Aorta (tissue), 5 donors: ENCODE measurements at places on chromosomes 16 and 17. TPM values are rescaled to one million over a fixed set of nuclear protein-coding genes. Genes with fewer than 3 reads are reported as not detected.

- no peaks in the 10 kb centered on the region for H3K4me1 ChIP-seq
- H3K27me3 ChIP-seq = no peaks in the 10 kb centered on the region
- DNase-seq = no peak
- H3K36me3 ChIP-seq = no peaks in the 10 kb centered on the region
- H3K27ac ChIP-seq = no peak overlapping the region
- H3K4me3 ChIP-seq = no peak overlapping the region
These were observed 229.5 kb downstream of the PRKCA start for GRCh38 chr17:66531851-66532295.

DNA sequence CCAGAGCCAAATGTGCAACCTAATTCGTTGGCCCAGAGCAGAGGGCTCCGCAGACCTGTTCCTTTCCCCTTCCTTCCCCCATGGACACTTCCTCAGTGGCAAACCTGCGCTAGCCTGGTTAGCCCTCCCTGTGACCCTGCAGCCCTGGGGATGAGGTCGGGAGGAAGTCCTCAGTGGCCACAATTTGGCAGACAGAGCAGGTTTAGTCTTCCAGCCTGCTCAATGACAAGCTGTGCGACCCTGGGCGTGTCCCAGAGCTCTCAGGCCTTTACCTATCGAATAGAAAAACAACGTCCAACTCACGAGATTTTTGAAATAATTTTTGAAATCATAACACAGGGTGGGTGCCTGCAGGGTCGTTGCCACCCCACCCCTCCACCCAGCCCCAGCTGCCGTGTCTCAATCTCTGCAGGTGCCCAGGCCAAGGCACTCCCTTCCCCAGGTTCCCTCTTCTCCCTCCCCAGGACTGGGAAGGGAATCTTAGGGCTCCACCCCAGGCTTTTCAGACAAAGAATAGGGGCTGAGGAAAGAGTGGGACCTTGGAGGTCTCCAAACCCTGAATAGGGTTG is 1.4 kb downstream of the HBM start:
- H3K27ac ChIP-seq = no peak overlapping the region
- DNase-seq = no peak
- no peaks in the 10 kb centered on the region for H3K27me3 ChIP-seq
- no peaks in the 10 kb centered on the region for H3K4me1 ChIP-seq
- H3K4me3 ChIP-seq = no peak overlapping the region
- no peaks in the 10 kb centered on the region for H3K36me3 ChIP-seq

- no peaks in the 10 kb centered on the region for H3K27me3 ChIP-seq
- H3K36me3 ChIP-seq = no peaks in the 10 kb centered on the region
- H3K4me1 ChIP-seq = no peaks in the 10 kb centered on the region
- H3K4me3 ChIP-seq = no peak overlapping the region
- no peak overlapping the region for H3K27ac ChIP-seq
These were observed 6.4 kb downstream of the DOC2A start for GRCh38 chr16:30004424-30004776.

GRCh38 chr16:4249530-4250308 is 7.8 kb upstream of the SRL start:
- H3K27ac ChIP-seq = no peak overlapping the region
- no peaks in the 10 kb centered on the region for H3K27me3 ChIP-seq
- no peaks in the 10 kb centered on the region for H3K4me1 ChIP-seq

The TBC1D3I gene
- total RNA-seq = 1.1 TPM

DNA sequence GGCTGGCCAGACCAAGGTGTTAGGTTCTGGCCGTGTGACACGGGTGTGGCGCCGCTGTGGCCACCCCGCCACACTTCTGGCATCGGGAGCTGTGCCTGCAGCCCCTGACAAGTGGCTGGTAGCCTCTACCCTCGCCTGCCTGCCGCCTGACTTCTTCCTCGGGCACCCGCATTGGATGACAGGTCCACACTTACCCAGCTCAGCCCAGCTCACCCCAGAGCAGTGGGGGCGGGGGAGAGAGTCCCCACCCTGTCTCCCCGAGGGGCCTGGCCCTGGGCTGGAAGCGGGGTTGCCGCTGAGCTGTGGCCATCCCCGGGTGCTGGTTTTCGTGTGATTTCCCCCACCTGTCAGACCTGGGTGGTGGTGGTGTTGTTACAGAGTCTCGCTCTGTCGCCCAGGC is 53.9 kb upstream of the ACSF3 start:
- no peak overlapping the region for H3K4me3 ChIP-seq
- DNase-seq = peak; percentile 68
- H3K27ac ChIP-seq = no peak overlapping the region
- no peaks in the 10 kb centered on the region for H3K27me3 ChIP-seq
- no peaks in the 10 kb centered on the region for H3K36me3 ChIP-seq

The GSDMA gene
- total RNA-seq = 1.2 TPM

- H3K4me3 ChIP-seq = no peak overlapping the region
- H3K4me1 ChIP-seq = no peaks in the 10 kb centered on the region
- peaks cover 18% of the 10 kb centered on the region for H3K36me3 ChIP-seq
- no peak overlapping the region for H3K27ac ChIP-seq
These were observed 23.1 kb downstream of the ACLY start for GRCh38 chr17:41895617-41896016.

DNA sequence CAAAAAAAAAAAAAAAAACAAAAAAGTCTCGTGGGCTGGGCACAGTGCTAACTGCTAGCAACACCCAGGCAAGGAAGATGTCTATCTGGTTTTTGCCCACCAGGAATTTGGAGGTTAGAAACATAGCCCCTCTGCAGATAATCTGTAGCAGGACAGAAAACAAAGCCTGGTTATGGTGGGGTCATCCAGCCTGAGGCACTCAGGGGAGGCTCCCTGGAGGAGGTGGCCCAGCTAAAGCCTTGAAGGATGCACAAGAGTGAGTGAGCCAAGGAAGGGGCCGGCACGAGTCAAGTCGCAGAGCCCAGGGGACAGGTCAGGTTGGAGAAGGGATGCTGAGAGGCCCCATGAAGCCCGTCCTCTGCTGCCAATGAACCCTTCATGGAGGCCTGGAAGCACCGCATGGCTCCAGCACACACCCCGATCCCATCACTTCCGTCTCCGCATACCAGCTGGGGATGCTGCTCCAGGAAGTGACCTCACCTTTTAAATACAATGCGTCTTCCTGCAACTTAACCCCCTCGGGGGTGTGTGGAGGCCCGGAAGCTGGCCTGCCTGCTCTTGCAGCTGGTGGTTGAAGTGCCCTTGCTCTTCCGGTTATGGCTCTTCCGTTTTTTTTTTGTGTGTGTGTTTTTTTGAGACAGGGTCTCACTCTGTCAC is 86.5 kb downstream of the ENGASE start:
- H3K4me3 ChIP-seq = no peak overlapping the region
- H3K27me3 ChIP-seq = no peaks in the 10 kb centered on the region
- H3K36me3 ChIP-seq = no peaks in the 10 kb centered on the region
- no peak for DNase-seq
- no peaks in the 10 kb centered on the region for H3K4me1 ChIP-seq
- H3K27ac ChIP-seq = no peak overlapping the region

DNA sequence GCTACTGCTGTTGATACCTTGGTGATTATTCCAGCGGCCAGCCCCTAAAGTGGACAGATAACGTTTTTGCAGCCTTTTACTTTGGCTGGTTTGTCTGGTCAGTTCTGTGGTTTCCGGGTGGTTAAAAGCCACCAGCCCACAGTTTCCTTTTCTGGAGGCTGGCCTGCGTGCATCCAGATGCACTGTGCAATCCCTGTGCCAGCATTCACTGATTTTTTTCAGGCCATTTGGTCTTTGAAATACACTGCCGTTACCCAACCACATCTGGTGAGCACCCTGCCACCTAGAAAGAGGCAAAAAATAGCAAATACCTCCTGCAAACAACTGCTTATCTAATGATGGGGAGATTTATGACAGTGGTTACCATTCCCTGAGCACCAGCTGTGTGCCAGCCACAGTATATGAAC is 797 bp downstream of the NUDT7 start:
- H3K27ac ChIP-seq = no peak overlapping the region
- H3K4me3 ChIP-seq = peak overlapping the region; percentile 87
- H3K4me1 ChIP-seq = no peaks in the 10 kb centered on the region
- DNase-seq = no peak
- H3K36me3 ChIP-seq = no peaks in the 10 kb centered on the region

DNA sequence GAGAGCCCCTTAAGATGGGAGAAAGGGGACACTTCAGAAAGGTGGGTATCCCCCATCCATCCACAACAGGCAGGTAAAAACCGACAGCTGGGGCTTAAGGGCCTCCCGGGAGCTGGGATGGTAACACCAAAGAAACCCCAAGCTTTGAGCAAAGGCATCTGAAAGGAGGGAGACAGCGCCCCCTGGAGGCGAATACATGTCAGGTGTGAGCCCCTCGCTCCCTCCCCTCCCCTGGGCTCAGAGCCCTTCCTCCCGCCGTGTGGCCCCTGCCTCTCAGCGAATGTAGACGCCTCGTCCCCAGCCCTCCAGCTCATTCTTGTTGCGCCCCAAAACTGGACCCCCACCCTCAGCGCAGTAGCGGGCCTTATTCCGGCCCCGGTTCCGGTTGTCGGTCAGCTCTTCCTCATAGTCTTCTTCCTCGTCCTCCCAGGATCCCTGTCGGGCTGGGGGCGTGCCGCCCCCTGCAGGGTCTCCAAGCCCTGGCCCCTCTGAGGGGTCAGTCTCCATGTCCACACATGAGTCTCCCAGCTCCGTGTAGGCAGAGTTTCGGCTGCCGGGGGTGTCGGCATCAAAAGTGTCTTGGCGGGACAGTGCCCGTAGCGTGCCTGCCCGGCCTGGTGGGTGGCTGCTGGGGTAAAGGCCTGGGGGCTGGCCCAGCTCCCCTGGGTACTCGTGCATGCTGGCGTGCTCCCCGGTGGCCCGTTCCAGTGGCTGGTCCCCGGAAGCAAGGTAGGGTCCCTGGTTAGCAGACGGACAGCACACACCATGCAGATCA is 9.1 kb upstream of the ARL5C start:
- no peaks in the 10 kb centered on the region for H3K27me3 ChIP-seq
- H3K36me3 ChIP-seq = no peaks in the 10 kb centered on the region
- H3K4me3 ChIP-seq = no peak overlapping the region

GRCh38 chr17:60390186-60390585 is 1.7 kb downstream of the USP32 start:
- H3K4me1 ChIP-seq = no peaks in the 10 kb centered on the region
- no peak for DNase-seq
- no peak overlapping the region for H3K27ac ChIP-seq
- no peak overlapping the region for H3K4me3 ChIP-seq
- H3K27me3 ChIP-seq = no peaks in the 10 kb centered on the region

DNA sequence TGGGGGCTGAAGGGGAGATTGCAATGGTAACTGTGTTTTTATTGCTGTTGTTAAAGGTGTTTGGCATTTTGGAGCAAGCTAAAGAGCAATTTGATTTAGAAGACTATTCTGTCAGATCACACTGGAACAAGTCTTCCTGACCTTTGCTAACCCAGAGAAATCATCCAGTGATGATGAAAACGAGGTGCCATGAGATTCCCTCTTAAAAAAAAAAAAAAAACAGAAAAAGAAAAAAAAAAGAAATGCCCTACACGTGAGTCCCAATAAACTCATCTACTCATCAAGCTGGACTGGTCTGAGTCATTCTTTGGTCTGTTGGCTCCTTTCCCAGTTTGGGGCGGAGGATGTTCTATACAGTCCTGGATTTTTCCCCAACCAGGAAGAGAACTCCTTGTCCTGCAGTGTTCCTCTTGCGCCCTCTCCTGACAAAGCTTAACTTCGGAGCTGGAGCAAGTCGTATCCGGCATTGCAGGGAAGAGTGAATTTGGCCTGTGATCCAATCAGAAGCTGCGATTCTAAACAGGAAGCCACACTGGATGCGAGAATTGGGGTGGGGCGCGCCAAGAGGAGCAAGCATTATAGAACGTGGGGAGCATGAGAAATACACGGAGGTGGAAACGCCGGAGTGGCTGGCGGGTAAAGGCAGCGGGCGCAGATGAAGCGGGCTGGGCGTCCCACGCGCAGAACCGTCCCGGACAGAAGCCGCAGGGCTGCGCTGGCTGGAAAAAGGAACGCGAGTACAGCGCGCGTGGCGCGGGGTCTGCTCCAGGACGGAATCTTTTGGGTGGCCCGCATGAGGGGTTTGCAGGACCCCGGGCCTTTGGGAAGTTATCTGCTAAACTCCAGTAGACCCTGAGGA is 22.4 kb upstream of the CRYM start:
- H3K27ac ChIP-seq = no peak overlapping the region
- no peaks in the 10 kb centered on the region for H3K27me3 ChIP-seq
- peak overlapping the region; percentile 50 for H3K4me3 ChIP-seq
- peak; percentile 92 for DNase-seq

The TVP23A gene
- 0.58 TPM for total RNA-seq

GRCh38 chr16:55055262-55055661 is 124.6 kb downstream of the IRX5 start:
- no peaks in the 10 kb centered on the region for H3K27me3 ChIP-seq
- no peak overlapping the region for H3K27ac ChIP-seq
- no peaks in the 10 kb centered on the region for H3K36me3 ChIP-seq
- no peaks in the 10 kb centered on the region for H3K4me1 ChIP-seq
- no peak overlapping the region for H3K4me3 ChIP-seq
- no peak for DNase-seq

DNA sequence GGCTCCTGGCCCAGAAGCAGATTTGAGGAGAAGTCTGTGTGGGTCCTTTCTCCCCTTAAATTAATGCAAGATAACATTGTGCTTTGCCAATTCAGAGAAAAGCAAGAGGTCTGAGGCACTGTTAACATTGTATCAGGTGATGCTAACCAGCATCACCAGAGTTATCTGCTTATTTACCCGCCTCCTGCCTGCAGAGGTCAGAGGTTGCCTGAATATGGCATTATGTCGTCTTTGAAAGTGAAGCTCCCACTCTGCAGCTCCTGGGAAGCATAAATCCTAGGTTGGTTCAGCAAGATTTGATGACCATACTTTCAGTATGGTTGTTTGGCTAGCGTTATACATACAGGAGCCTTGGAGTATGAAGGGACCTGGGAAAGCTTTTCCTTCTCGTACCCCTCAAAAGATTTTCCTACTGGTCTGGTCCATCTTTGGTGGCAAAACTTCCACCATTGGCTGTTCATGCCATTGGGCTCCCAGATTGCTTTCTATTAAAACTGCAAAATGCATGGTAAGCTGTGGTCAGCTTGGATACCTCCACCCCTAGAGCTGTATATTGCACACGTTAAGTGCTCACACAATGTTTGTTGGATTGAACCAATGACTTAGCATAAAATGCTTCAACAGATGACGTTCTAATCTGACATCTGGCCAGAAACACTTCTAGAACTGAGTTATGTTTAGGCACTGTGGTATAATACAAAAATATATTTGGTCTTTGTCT is 24.1 kb downstream of the CHD9 start:
- H3K4me3 ChIP-seq = no peak overlapping the region
- H3K36me3 ChIP-seq = no peaks in the 10 kb centered on the region
- no peaks in the 10 kb centered on the region for H3K27me3 ChIP-seq
- no peak overlapping the region for H3K27ac ChIP-seq

The TMEM92 gene
- total RNA-seq = 0.94 TPM
